ENCODE measurements at places on chromosomes 7 and 10.

GRCh38 chr10:27745732-27746396 lies at the start of gene MKX:
MKX (minus strand) TSS chr10:27745819; CDS start chr10:27743415, 2,404 bp downstream.
- DNase-seq = peak; percentile 94

DNA sequence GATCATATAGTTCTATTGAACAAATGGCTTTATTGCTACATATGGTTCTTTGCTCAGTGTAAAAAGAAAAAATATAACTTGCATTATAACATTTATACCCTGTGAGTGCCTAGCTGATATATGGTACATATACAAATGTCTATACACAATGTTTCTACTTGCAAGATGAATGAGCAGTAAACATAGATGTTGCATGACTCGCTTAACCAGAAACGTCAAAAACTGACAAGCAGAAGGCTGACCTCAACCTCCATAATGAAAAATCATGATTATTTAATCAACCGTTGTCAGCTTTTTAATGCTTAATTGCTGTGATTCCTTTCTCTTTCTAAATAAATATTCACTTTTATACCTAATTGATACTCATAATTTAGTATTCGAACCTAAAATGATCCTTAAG lies 183.3 kb downstream of the PTN start:
- DNase-seq = no peak

DNA sequence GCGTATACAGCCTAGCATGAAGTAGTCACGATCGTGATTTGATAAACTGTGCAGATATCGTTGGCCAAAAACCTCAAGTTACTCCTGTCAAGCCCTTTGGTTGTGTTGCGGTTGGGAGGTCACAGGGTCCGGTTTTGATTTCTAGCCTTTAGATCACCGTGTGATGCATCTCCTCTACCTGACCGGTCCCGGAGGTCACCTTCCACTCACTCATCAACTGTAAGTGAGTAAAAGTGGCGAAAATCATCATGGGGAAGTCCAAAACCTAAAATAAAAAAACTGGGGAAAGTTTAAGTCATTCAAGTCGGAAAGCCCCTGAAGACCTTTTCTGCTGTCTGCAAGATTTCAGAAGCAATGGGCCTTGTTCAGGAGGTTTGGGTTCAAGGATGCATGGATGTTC lies 62.8 kb downstream of the ADARB2 start:
- DNase-seq = no peak

DNA sequence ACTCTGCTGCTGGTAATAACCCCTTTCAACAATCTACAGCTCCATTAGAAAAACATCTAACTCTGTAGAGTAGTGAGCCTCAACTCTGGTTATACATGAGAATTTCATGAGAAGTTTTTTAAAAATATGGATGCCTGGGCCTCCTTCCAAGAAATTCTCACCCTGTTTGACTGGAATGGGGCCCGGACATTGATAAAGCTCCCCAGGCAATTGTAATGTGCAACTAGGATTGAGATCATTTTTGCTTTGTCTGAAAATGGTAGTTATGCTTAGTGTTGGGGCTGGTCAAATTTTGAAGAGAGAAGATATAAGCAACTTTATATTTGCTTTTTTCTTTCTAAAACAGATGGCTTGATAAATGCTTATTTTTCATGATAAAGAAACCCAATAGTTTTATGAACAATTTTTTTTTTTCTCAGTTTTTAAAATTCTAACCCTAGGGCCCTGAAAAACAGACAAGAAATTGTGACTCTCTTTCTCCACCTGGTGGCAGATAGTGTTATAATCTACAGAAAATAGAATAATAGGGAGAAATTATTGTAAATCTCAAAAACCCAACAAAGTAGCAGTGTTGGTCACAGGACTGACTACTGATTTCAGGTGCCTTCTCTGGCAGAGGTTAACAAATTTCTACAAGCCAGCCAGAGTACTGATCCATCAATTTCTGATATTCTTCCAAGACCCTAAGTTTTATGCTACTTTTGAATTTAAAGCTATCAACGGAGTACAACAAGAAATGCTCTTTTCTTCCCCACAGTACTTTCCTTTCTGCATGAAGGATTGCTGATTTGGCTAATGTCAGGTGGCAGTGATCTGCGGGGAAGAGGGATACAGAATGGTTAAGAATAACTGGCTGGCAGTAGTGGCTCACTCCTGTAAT lies 174.8 kb downstream of the DKK1 start:
- DNase-seq = peak; percentile 63

- no peak for DNase-seq
These were observed 81.0 kb downstream of the KIAA1549 start for GRCh38 chr7:138900035-138900828.

GRCh38 chr10:119818889-119819270 lies 53.8 kb downstream of the MCMBP start:
- no peak for DNase-seq

DNA sequence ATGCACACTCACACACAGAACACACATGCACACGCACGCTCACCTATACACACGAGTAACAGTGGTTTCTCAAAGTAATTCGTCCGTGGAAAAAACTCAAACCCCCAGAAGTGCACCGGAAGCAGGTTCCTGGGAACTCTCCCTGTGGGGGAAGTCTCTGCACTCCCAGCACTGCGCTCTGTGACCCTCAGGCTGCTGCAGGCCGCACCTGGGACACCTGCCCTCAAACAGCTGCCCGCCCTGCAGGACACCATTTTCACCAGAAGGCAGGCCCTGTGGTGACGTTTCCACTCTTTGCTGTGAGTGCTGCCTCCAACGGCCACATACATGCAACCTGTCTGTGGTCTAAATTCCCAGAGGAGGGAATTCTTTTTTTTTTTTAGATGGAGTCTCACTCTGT lies 21.3 kb downstream of the YKT6 start:
- no peak for DNase-seq

DNA sequence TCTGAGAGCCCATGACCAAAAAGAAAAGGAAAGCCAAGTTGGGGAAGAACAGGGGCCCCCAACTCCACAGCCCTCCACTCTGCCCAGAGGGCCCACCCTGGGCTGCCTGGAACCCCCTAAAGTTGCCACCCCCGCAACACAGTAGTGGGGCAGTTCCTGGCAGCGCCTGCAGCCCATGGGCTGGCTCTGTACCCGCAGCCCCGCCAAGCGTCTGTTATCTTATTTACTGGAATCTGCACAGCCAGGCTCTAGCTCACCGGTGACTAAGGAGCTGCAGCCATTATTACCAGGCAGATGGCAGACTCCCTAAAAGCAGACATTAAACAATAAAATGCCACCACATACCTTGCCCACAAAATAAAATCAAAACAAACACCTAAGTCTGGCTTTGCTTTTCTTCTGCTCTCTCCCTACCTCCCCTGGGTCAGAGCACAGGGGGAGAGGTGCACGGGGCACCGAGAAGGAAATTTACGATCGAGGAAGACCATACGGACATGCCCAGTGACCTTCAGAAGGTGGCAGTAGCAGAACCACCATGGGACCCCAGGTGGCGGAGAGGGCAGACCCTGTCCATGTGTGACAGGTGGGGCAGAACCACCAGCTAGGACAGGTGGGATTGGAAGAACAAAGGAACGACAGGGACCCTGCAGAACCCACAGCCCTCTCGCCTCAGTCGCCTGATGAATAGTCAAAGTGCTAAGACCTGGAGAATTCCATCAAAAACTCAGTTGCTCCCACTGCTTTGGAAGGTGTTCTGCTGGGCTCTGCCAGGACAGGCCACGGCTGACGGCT lies 66.3 kb downstream of the PRKAG2 start:
- DNase-seq = no peak

DNA sequence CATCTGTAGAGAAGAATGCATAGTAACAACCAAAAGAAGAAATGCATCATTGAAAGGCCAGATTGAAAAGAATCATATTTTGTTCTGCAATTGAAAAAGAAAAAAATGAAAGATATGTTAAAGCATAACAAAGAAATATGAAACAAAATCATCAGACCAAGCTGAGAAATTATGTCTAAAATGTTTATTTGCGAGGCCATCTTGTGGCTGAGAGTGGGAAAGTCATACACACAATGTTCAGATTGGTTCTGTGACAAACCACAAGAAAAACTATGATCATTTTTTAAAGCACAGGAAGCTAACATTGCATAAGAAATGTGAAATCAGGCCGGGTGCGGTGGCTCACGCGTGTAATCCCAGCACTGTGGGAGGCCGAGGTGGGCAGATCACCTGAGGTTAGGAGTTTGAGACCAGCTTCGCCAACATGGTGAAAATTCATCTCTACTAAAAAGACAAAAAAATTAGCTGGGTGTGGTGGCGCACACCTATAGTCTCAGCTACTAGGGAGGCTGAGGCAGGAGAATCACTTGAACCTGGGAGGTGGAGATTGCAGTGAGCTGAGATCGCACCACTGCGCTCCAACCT lies 36.6 kb downstream of the ABCB5 start:
- DNase-seq = peak; percentile 66

GRCh38 chr10:2111965-2112364 lies 374.6 kb upstream of the ADARB2 start:
- no peak for DNase-seq

- no peak for DNase-seq
These were observed 46.1 kb upstream of the SEPTIN7 start for GRCh38 chr7:35754741-35755140.

DNA sequence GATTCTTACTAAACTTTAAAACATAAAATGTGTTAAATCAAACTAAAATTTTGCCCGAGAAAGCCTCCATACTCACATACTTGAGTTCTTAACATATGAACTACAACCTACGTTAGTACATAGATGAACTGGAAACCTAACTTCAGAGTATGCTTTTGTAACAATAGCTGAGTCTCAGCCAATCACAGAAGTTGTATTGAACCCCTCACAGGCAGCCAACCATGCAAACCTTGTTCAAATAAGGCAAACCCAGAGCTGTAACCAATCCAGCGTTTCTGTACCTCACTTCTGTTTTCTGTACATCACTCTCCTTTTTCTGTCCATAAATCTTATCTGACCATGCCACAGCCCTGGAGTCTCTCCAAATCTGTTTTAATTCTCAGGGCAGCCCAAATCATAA lies 157.3 kb upstream of the COL1A2 start:
- no peak for DNase-seq

- DNase-seq = peak; percentile 56
These were observed 1.2 kb downstream of the SLC4A2 start for GRCh38 chr7:151060416-151061212.

- DNase-seq = no peak
These were observed 47.5 kb upstream of the CACUL1 start for GRCh38 chr10:118802126-118802793.

DNA sequence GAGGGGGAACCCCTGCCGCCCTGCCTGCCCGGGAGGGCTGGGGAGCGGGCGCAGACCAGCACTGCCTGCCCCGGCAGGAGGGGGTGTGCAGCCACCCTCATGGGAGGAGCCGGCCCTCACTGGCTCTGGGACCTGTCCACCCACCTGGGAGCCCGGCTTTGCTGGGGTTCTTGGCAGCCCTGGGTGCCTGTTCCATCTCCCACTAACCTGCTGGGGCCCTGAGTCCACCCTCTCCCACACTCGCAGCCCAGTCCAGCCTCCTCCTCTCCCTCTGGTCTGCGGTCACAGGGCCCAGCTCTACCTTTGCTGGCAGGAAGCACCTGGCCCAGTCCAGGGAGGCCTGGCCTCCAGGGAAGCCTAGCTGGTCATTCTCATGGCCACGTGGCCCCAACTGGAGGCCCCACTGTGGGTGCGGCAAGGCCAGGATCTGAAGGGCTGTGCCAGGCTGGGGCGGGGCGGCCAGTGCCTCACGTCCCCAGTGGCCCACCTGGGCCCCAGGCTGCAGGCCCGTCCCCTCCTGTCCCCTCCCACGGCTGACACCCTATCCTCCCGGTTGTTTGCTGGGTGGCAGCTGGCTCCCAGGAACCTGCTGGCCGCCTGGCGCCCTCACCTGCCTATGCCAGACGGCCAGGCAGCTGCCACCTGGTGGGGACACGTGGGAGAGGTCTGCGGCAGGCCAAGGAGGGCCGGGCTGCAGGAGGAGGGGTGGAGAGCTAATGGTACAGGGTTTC lies at the start of gene TMEM184A:
TSS of gene TMEM184A (minus strand) at position 393 of the 731 bp plus-strand sequence. CDS start 721 bp downstream, outside the sequence.
- peak; percentile 99 for DNase-seq

DNA sequence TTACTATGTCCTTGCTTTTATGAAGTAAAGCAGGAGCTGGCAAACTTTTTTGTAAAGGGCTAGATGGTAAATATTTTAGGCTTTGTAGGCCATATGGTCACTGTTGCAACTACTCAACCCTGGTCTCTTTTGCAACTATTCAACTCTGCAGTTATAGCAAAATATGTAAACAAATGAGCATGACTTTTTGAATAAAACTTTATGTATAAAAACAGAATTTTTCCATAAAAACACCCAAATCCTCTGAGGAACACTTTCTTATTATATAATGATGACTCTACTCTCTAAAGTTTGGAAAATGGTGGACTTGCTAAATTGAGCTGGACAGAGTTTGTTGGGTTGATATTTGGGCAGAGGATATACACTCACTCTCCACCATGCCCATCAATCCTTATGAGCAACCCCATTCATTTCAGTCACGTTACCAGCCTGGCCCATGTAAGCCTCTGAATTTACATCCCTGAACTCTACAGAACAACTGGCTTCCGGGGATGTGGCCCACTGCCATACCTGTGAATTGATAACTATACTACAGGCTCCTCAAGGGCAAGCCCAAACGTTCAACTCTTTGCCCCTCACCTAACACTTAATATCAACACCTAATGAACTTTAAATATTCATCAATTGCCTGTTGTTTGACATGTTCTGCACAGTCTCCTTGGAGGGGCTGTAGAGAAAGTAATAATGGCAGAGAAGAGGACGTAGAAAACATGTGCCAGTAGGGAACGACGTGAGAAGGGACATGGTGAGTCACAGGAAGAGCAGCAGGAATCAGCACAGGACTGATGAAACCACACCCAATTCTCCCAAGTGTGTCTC lies 37.6 kb downstream of the SGMS1 start:
- DNase-seq = peak; percentile 49

DNA sequence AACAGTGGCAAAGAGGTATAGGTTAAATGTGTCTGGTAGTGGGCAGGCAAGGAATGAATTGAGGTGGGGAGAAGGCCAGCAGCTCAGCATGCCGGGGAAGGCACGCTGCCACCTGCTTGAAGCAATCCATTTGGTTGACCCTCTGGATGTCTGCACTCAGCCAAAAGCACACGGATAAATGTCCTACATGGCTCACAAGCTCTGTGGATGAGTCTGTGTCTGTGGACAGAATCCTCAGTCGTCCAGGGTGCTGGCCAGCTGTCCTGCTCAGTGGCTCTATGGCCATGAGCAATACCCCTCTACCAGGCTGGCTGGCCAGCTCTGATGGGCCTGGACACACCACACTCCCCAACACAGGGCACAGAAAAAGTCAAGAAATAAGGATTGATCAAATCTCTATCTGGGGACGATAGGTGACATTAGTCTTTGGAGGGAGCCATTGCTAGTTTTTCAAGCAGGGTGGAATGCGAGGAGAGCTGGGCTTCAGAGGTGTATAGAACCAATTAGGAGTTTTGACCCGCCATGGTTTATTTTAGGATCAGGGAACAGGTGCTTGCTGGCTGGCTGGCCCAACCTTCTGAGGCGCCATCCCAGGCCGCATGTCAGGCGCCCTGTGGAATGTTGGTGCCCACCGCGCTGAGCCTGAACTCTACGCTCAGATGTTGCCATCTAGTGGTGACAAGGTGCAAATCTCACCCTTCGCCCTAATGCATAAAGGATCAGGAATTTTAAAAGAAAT lies 493.4 kb downstream of the TNS3 start:
- peak; percentile 75 for DNase-seq

- no peak for DNase-seq
These were observed 324.8 kb downstream of the SFMBT2 start for GRCh38 chr10:7085913-7086589.

GRCh38 chr7:70387217-70387616 lies 744.7 kb upstream of the GALNT17 start:
- no peak for DNase-seq

Data from DMS53 (cell line).